ENCODE measurements at places on chromosomes 1 and 21. TPM values are rescaled to one million over a fixed set of nuclear protein-coding genes. Genes with fewer than 3 reads are reported as not detected.

DNA sequence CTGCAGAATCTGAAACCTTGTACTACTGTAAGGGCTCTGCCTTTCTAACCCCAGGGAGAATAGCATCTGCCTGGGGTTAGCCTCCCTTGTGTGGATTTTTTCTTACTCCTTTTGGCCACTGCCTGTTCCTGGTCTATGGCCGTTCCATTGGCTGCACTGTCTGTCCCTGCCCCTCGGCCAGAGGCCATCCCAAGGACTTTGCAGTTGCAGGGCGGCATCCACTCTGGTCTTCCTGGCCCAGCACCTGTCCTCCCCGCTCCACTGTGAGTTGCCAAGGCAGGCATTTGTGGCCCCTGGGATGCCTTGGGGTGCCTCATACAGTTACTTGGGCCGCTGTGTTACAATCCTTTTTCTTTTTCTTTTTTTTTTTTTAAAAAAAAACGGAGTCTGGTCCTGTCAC is 45.8 kb downstream of the PDE9A start:
- DNase-seq = no peak

- no peak for DNase-seq
Measured at GRCh38 chr1:84422909-84423308, 24.6 kb downstream of the DNASE2B start.

Gene KLHDC7A
- total RNA-seq = 1.2 TPM

Gene DYRK3
- 17.8 TPM for total RNA-seq

Gene MARK1
- total RNA-seq = 5.3 TPM
